Stimulated activated CD8-positive, alpha-beta memory T cell treated with anti-CD3 and anti-CD28 coated beads, Interleukin-4, amount 100 ng/mL, for 1 hour (primary cell): ENCODE measurements at places on chromosomes 13 and 19.

DNA sequence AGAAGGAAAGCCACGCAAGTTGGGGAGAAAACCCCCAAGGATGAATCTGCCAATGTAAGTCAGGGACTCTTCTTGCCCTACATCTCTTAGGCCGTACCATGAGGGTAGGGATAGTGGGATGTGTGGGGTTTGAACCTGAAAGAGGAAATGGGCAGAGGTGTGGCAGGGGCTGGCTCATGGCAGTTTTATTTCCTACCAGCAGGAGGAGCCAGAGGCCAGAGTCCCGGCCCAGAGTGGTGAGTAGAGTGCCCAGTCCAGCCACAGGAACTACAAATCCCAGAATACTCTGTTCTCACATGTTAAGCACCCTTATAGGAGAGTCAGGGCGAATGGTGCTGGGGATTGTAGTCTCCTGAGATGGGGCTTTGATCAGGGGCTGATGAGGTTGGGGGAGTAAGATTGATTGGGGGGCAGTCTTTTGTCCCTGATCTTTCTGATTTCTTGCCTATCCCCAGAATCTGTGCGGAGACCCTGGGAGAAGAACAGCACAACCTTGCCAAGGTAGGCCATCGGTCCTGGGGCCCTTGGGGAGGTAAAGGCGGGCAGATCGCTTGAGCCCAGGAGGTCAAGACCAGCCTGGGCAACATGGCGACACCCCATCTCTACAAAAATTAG is 16.5 kb downstream of the VASP start:
- DNase-seq, result no peak

GRCh38 chr13:90709319-90709718 is 638.2 kb upstream of the MIR17HG start:
- no peak for DNase-seq

GRCh38 chr13:34913040-34913439 is 29.0 kb upstream of the NBEA start:
- no peak for DNase-seq

- no peak for DNase-seq
These were observed at the start of gene SBSN for GRCh38 chr19:35528218-35529038. TSS of gene SBSN (minus strand) at chr19:35528311. CDS start at chr19:35528281, 30 bp downstream.

DNA sequence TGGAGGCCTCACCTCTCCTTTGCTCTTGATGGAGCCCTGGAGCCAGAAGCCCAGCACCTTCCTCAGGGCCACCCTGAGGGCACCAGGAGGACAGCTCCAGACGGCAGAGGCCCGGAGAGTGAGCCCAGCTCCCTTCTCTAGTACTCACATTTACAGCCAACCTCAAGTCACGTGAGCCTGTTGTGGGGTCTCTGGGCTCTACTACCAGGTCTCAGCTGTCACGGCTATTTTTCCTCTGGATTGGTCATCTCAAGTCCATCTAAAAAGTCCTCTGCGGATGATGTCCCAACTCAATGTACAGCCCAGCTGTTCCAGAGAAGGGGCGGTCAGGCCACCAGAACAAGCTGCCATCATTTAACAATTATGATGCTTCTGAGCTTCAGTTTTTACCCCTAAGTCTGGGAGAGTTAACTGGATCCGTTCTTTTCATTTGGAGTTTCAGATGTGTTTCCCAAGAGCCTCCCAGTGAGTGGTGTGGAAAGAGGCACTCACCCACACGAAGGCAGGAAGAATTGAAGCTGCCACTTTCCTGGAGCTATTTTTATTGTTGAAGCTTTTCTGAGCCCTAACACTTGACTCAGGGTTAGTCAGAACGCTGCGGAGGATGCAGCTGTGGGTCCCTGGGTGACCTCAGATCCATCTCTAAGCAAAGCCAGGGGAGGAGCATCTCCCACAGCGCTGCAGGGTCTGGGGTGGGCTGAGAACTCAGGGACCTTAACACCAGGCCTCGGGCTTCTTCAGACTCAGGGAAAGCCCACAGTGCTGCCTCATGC is 143.5 kb upstream of the UBL3 start:
- no peak for DNase-seq

GRCh38 chr13:40240293-40240692 is 426.1 kb downstream of the FOXO1 start:
- no peak for DNase-seq

- no peak for DNase-seq
These were observed 283.1 kb downstream of the COG6 start for GRCh38 chr13:39938596-39938995.

DNA sequence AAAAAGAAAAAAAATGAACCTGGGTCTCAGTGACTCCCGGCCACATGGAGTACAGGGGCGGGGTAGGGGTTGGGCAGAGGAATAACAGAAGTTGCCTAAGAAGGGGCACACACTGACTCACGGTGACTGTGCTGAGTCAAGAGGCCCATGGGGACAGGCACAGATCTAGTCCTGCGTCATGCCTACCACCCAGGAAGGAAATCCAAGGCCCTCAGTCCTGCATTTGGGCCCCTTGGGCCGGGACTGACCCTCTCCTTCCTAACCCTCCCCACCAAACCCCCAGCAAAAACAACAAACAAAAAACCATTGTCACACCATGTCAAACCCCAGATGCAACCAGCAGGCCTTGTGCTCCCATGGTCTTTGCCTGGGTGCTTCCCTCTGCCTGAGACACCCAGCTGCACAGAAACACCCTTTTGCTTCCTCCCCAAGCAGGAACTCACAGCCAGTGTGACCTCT is 9.6 kb upstream of the NOTCH3 start:
- no peak for DNase-seq

- DNase-seq, result no peak
These were observed 7.2 kb downstream of the ATP8A2 start for GRCh38 chr13:25379011-25379410.

GRCh38 chr19:18278521-18279265 is 2.7 kb downstream of the JUND start:
- no peak for DNase-seq
